Bronchus fibroblast of lung (primary cell): ENCODE measurements at places on chromosomes 3 and 15. TPM values are rescaled to one million over a fixed set of nuclear protein-coding genes. Genes with fewer than 3 reads are reported as not detected.

The AZI2 gene
- 48.6 and 77.7 TPM in 2 replicates for total RNA-seq

The ADGRG7 gene
- total RNA-seq, result not detected in 2 replicates

The TTLL3 gene
- 8.3 and 8.7 TPM in 2 replicates for total RNA-seq

The RYR3 gene
- total RNA-seq, result not detected in 2 replicates

The PARP9 gene
- total RNA-seq, result 8.9 and 9.8 TPM in 2 replicates

The CMSS1 gene
- total RNA-seq, result 23.9 and 27.1 TPM in 2 replicates
